ENCODE measurements at places on chromosomes 12 and 14.

GRCh38 chr12:90058704-90059103, 350.1 kb upstream of the ATP2B1 start:
- DNase-seq = no peak

GRCh38 chr14:22231018-22231417, 358.0 kb downstream of the DAD1 start:
- no peak for DNase-seq

DNA sequence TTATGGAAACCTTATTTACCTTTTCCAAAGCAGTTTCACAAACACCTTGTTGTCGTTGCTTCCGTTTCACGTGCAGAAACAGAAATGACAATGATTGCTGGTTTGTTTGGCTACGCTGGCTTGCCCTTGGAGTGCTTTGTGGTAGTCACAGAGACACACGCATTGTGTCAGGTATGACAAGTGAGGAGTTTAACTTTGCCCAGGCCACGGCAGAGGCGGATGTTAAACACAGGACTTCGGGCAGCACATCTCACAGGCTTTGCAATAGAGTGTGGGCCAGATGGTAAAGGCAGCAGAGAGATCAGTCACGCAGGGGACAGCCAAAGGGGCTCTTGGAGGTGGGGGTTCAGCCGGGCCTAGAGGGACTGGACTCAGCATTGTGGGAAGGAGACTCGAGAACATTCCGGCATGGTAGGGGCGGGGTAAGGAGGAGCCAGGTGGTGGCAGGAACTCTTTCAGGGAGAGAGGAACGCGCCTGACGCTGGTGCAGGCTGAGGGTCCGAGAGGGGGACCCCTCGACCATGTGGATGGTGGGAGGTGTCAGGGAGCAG, 59.8 kb upstream of the KCNA1 start:
- no peak for DNase-seq

- DNase-seq = no peak
Observed at GRCh38 chr12:102726686-102727085, 190.4 kb downstream of the PAH start.

GRCh38 chr12:123134826-123135225, 16.1 kb downstream of the PITPNM2 start:
- no peak for DNase-seq

- DNase-seq = no peak
Observed at GRCh38 chr12:116380108-116380507, 102.6 kb upstream of the MED13L start.

DNA sequence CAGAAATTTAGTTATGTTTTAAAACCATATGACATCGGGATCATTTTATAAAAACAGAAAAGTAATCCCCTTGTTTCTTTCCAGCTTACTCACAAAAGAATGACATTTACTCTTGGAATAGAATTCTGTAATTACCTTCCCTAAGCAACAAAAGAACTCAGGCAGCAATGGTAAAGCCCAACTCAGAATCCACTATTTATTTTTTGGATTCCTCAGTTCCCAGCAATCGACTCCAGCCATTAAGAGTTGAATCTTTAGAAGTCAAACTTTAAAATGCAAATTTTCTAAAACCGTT, 65.9 kb downstream of the FOXN3 start:
- no peak for DNase-seq

DNA sequence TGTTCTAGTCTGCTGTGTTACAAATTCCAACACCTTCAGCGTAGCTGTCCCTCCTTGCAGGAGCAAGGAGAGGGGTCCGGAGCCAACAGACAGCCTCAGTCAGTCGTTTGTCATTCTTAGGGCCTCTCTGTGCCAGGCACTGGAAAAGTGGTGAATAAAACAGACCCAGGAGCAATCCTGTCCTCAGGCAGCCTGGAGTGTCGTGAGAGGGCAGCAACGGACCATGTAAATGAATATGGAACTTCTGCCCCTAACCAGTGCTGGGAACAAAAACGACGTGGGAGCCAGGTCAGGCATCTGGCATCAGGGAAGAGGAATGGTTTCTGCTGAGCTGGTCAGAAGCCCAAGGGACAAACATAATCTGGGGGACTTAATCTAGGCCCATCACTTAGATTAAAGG, 64.8 kb upstream of the PSMC1 start:
- DNase-seq = no peak

DNA sequence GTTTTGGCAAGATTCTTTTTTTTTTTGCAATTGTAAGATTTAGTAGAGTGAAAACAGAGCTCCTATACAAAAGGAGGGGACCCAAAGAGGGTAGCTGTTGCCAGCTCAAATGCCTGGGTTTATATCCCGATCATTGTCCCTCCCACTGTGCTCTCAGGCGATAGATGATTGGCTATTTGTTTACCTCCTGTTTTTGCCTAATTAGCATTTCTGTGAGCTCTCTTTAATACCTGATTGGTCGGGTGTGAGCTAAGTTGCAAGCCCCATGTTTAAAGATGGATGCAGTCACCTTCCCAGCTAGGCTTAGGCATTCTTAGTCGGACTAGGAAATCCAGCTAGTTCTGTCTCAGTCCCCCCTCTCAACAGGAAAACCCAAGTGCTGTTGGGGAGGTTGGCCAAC, 1.9 kb downstream of the EXOC3L4 start:
- no peak for DNase-seq

DNA sequence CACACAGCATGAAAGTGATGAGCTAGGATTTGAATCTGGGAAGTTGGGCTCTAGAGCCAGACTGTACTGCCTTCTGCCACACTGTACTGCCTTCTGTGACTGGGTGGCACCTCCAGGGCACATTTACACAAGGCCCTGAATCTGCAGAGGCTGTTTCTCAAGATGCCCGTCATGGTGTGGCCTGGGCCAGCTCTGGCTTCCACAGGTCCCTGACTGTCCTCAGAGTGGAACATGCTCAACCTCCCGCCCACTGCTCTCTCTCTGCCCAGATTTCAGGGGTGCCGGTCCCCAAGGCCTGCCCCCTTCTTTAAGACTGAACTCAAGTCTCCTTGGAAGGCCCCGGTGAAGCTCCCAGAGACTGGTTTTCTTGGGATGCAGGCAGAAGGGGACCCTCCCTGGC, 50.2 kb downstream of the C14orf132 start:
- DNase-seq = no peak

GRCh38 chr12:57142121-57142520, 5.3 kb downstream of the LRP1-AS start:
- no peak for DNase-seq

- no peak for DNase-seq
Observed at GRCh38 chr14:93379831-93380230, 32.8 kb downstream of the COX8C start.

GRCh38 chr12:57816855-57817151, 1.7 kb downstream of the AVIL start:
- no peak for DNase-seq

DNA sequence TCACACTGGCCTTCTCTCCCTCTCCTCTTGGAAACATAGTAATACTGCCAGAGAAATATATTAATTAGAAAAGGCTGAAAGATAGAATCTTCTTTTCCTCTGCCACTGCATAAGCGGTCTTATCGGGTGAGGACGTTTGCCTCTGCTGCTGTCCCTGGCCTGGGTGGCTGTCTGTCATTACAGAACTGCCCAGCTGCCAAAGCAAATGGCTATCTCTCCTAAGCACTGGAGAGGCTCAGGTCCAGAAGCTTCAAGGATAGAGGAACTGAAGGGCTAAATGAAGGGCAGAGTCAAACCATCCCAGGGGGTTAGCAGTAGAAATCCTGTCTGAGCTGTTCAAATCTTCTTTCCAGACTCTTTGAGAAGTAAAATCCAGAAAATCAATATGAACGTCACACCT, 198.6 kb upstream of the CAND1 start:
- DNase-seq = no peak

- no peak for DNase-seq
Observed at GRCh38 chr12:122087431-122088178, 9.0 kb downstream of the MLXIP start.

DNA sequence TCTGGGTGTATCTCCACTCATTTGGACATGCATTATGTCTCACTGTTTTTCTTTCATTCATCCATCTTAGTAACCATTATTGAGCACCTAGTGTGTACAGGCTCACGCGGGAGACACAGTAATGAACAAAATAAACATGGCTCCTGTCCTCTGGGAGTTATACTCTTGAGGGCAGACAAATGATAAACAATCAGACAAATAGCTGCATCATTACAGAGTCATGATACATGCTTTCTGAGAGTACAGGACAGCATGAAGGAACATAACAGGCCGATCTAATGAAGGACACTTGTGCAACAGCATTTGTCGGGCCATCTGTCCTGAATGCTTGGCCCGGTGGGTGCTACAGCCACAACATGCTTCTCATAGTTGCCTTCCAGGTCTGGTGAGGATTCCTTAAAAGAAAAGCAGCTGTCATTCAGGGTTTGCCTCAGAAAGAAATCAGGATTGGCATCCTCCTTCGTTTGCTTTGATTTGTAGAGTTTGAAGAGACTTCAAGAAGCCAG, 77.2 kb upstream of the EGLN3 start:
- no peak for DNase-seq

DNA sequence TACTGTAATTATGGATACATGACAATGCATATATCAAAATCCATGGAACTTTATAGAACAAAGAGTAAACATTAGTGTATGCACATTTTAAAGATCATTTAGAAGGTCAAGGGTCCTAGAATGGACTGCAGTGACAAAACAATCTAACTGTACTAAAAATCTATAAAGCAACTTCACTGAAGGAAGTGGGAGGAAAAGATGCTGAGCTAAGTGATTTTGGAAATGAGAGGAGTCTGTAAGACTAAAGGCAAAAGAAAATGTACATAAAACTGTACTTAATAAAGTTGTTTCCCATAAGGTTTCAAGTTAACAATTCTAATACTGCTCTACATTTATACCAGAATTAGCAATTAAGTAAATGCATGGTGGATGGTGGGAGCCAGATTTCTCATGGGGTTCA, 46.9 kb upstream of the HIF1A start:
- DNase-seq = no peak

DNA sequence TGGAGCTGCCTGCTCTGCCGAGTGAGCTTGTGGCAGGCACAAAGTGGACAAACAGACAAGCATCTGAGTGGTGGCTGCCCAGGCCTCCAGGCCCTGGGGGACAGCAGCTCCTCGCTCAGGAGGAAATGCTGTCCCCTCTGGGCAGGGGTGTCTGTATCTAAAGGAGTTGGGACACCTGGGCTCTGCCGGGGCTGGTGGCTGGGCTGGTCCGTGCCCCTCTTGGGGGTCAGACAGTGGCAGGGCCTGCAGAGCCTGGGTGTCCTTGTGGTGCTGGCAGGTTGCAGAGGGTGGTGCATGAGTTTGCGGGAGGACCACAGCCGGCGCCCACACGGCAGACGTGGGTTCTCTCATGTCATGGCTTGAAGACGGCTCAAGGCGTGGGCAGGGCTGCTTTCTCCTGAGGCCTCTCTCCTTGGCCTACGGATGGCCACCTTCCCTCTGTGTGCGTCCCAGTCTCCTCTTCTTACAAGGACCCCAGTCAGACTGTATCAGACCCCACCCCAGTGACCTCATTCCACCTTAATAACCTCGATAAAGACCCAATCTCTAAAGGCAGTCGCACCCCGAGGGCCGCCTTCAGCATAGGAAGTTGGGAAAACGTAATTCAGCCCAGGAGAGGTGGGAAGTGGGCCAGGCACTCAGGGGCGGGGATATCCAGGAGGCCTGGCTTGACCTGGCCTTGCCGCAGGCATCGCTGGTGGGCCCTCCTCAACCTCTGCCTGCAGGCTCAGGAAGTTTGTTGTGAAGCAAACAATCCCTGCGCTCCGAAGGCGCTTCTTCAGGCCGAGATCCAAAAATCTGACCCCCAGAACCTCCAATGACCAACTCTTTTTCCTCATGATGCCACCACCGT, 110.0 kb downstream of the KIF26A start:
- DNase-seq = no peak

- DNase-seq = no peak
Observed at GRCh38 chr12:62928632-62929031, 6.3 kb downstream of the PPM1H start.

DNA sequence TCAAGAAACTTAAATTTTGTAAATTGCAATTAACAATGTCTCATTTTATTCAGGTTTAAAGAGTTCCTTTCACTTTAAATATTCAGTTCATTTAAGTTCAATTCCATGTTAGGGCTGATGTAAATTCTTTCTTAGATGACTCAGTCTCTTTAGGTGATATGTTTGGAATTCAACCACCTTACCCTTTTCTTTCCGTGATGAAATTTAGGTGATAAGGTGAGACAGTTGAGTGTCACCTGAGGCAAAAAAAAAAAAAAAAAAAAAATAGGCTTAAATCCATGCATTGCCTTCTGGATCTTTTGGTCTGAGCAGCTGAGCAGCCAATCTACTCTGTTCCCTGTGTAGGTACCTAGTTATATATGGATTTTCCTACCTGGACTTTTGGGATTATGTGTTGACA, 299.5 kb downstream of the DAD1 start:
- DNase-seq = no peak

- DNase-seq = no peak
Observed at GRCh38 chr12:64890873-64891468, 66.5 kb downstream of the TBC1D30 start.

DNA sequence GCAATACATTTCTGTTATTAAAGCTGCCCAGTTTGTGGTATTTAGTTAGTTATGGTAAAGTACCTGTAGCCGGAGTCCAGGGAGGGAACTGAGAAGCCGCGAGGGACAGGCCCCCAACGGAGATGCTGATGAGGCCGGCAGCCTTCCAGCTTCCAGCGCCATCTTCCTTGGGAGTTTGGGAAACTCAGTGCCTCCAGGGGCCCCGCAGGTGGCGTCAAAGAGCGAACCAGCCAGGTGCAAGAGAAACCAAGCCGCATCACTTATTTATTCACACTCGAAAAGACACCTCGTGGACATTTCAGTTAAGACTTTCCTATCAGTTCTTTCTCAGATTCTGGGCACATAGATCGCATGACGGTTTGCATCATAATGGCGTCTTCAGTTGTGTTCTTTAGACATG, 216.6 kb downstream of the GLT1D1 start:
- DNase-seq = no peak

- no peak for DNase-seq
Observed at GRCh38 chr12:5554711-5555110, 122.8 kb downstream of the NTF3 start.

DNA sequence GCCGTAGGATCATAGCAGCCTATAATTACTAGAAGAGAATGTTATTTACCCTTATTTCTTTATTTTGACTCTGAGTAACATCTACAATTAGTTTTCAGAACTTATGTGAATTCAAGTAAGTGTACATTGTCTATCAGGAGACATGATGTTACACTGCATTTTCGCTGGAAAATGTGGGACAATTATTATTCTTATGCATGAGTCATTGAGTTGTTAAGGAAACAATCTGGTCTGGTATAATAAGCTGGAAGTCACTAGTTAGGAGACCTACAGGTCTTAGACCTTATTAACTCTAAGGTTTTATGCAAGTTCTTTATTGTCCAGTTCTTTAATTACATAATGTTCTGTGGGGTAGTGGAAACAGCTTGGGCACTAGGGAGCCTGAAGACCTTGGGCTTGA, 5.8 kb downstream of the KTN1 start:
- no peak for DNase-seq

DNA sequence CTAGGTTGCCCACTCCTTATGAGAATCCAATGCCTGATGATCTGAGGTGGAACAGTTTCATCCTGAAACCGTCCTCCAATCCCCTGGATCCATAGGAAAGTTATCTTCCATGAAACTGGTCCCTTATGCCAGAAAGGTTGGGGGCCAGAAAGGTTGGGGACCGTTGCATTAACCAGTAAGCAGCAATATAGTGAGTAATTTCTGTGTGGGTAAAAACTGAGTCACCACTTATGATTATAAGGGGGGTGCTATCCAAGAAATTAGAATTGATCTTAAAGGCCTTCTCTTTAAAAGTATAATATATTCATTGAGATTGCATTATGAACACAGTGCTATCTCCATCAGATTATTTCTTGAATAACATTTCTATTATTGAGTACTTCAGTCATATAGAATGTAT, 97.2 kb downstream of the PCNX1 start:
- no peak for DNase-seq

Measured in C1 segment of cervical spinal cord (tissue), 14 donors.